ENCODE measurements at places on chromosomes 12 and 14.

DNA sequence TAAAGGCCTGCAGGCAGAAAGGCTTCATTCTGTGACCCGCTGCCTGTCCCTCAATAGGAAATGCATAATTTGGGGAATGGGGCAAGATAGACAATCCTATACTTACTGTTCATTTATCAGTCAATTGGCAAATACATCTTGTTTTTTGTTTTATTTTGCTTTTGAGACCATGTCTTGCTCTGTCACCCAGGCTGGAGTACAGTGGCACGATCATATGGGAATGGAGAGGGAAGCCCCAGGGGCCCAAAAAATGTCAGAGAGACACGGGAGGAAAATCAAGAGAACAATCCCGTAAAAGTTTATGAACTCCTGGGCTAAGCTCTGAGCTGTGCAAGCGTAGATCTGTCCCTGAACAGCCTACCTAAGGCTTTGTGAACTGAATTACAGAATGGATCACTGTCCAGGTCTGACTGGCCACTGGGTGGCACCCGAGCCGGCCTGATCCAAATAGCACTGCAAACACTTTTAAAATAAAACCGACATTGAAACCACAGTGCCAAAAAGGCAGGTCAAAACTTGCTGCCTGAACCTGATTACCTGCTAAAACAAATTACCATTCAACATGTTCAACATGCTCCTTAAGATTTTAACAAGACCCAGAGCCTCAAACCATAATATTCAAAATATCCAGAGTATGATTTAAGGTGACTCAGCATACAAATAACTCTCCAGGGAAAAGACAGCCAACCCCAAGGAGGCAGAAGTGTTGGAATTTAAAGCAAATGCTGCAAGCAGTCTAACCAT lies 11.8 kb downstream of the COPS7A start:
- DNase-seq = no peak

DNA sequence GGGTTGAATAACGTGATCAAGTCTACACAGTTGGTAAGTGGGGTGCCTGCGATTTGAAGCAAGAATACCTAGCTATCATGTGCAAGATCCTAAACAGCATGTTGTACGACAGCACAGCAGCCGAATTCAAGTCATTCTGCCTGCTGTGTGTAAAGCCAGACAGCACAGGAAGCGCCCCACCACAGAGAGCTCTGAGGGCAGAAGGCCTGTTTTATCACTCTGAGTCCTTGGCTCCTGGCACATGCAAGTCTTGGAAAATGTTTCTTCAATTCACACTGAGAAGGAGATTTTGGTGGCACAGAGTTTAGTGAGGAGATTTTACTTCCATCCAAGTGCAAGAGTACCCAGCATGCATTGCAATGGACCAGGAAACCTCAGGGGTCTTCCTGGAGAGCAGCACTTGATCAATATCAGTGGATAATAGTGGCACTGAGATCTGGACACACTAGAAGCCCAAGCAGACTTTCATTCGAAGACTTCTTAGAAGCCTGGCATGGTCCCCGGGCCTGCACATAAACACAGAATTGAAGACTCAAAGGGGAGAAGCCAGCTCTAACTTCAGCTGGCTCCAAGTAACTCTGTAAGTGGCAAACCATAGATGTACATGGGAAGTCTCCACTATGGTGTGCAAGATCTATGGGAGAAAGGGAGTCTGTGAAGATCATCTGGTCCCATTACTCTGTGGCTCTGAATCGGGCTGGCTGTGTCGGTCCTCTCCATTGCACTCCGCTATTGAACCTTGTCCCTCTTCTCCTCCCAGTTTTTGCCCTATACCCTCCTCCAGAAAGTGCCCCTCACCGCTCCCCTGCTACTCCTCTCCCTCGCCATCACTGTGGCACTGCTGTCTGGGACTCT lies 1.5 kb upstream of the KRT1 start:
- DNase-seq = no peak

DNA sequence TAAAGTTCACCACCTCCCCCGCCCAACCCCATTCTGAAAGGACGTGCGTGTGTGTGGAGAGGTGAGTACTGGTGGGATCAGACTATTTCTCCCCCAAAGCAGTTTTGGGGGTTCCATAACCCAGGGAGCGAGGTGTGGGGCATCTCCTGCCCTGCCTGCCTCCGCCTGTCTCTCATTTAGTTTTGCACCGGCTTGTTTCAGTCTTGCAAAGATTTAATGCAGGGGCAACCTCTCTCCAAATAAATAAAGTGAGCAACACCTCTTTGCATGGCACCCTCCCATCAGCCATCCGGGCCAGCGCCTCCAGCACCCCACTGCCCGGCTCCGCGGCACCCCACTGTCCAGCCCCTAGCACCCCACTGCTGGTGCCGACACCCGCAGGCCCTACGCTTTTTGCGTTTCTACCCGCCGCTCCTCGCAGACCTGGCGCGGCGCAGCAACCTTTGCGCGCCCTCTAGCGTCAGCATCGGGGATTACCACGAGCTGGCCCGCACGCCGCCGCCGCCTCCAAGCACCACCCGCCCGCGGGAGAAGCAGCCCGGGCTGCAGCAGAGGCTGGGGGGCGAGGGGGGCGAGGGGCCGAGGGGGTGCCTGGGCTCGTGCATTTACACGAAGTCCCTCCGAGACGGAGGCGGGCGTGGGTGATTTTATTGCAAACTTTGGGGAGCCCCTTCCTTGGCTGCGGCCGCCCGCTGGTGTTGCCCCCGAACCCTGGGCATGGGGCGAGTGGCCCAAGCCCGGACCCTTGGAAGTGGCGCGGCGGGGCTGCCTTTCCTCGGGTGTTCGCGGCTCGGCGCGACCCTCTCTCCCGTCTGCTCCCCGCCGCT lies 55.8 kb upstream of the VRK1 start:
- no peak for DNase-seq

DNA sequence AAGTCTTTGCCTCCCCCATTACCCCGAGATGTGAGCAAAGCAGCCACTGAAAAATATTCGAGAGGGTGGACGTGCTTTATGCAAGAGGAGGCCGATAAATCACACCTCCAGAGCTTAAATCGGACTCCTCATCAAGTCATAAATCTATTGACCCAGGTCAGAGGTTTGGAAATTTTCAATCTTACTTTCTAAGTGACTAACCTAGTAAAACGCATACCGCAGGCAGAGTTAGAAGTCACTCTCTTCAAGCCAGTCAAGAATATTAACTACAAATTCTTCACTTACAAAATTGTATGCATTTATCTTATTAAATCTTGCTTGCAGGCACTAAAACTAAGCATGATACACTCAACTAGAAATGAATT lies 34.9 kb downstream of the GPHB5 start:
- DNase-seq = no peak

- DNase-seq = no peak
Observed at GRCh38 chr14:66206554-66206953, 279.6 kb upstream of the CCDC196 start.

DNA sequence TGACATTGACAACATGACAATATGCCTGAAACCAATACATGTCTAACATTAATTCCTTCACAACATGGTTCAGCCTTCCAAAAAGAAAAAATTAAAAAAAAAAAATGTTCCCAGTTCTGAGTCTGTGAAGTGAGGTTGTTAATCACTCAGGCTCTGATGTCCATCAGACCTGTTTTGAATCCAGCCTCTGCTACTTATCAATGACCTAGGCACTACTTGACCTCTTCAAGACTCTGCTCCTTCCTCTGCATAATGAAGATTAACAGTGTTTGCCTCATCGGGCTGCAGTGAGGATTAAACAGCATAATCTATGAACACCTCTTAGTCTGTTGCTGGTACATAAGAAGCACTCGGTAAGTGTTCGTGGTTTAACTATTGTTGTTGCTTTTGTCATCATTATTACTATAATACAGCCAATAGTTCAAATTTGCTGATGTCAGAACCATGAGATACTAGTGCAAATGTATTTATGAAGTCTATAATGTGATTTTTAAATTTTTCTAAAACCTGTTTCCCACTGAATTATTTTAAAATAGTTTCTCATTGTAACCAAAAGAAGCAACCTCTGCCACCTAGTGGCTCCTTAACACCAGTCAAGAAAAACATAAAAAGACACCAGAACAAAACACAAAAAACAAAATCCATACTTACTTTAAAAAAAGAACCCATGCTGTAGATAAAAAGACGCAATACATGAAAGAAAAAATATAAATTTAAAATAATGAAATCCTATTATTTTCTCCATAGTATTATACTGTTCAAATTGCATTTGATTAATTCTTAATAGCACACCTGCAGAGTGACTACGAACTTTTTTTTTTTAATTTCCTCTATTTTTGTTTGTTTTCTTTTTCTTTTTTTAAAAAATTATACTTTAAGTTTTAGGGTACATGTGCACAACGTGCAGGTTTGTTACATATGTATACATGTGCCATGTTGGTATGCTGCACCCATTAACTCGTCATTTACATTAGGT lies 20.3 kb upstream of the TMX1 start:
- DNase-seq = no peak

GRCh38 chr12:72015895-72016294 lies 77.2 kb downstream of the TPH2 start:
- no peak for DNase-seq

GRCh38 chr12:45388545-45388944 lies 172.7 kb downstream of the ANO6 start:
- no peak for DNase-seq

- DNase-seq = no peak
Observed at GRCh38 chr12:116376354-116377193, 99.1 kb upstream of the MED13L start.

DNA sequence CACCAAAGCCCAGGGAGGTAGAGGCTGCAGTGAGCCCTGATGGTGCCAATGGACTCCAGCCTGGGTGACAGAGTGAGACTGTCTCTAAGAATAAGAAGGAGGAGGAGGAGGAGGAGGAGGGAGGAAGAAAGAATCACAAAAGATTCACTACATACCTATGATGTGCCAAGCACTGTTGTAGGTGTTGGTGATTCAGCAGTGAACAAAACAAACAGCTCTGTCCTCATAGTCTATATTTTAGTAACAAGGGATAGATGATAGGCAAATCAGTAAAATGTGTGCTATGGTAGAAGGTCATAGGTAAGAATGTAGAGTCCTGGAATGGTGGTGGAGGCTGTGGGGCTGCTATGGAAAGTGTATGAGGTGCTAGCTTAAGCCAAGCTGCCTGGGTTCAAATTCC lies 18.0 kb upstream of the ABHD12B start:
- DNase-seq = no peak

- no peak for DNase-seq
Observed at GRCh38 chr12:5194306-5194705, 150.6 kb downstream of the KCNA5 start.

GRCh38 chr12:14403711-14404196 lies 38.3 kb downstream of the ATF7IP start:
- no peak for DNase-seq

DNA sequence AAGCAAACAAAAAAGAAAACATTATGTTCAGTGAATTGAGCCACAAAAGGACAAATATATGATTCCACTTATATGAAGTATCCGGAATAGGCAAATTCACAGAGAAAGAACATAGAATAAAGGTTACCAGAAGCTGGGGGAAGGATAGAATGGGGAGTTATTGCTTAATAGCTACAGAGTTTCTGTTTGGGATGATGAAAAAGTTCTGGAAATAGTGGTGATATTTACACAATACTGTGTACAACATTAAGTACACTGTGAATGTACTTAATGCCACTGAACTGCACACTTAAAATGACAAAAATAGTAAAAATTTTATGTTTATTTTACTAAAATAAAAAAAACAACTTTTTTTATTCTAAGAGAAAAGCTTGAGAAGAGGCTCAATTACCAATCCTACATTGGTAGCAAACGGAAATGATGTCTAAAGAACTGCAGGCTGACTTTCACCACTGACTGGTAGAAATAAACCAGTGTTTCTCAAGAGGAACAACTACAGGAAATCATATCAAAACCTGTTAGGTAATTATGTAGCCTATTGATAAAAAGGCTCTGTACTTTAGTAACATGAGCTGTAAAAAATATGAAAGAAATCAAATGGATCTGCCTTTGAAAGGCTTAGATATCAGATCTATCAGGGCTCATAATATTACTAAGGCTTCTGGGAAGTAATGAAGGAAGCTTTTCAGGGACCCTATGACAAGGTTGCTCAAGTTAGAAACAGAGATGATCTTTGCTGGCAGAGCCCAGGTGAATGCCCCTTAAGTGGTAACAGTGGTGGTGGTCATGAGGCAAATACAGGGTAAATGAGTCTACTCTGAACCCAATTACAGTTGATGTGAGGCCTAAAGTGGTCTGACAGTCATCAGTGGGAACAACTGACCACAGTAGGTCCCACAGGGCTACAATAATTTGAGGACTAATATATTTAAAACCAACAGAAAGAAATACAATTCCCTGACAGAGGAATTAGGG lies 41.3 kb downstream of the BAZ1A start:
- DNase-seq = no peak

- DNase-seq = no peak
Observed at GRCh38 chr12:127230843-127231260, 1036.1 kb upstream of the TMEM132C start.

DNA sequence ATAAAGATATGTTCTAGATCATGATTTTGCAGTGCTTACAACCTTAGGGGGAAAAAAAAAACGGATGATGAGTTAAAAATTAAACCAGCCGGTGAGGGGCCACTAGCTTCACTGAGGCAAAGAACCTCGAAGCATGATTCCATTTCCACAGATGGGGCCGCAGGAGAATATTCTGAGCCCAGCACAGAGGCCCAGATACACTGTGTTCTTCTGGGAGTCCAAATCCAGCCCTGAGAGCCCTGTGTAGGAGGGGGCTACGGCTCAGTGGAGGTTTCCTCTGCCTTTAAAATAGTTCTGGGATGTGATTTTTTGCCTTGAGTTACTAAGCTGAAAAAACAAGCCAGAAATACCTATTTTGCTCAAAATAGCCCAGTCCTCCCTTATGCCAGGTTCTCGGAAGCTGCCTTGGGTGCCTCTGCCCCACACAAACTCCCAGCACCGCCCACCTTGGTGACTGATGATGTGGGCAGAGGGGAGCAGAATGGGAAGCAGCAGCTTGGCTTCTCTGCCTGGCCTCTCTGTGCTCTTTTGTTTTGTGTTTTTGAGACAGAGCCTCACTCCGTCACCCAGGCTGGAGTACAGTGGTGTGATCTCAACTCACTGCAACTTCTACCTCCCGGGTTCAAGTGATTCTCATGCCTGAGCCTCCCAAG lies 105.4 kb upstream of the BCL2L14 start:
- no peak for DNase-seq

DNA sequence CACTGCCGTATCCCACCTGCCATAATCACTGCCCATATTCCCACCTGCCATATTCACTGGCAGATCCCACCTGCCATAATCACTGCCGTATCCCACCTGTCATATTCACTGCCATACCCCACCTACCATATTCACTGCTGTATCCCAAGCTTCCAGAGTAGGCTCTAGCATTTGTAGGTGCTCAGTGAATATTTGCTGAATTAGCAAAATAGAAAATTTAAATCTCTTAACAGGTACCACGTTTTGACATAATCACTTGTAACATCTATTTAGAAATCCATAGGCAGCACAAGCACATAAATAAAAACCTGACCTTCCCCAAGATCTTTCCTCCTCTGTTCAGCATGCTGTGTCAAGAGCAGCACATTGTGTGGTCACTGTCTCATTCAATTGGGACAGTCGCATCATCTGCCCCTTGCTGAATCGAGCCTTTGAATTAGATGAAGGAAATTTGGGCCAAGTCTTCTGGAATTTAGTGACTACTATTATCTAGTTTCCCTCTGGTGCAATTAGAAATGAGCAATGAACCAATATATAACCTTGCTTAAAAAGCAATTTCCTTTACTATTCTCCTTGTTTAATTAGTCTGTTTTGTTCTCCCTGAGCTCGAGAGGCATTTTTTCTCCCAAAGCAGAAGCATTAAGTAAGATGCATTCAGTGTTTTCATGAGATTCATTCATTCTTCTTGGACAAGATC lies 144.9 kb upstream of the FGD4 start:
- no peak for DNase-seq

Measured in esophagus squamous epithelium (tissue), 5 donors.